ENCODE measurements at places on chromosomes 2 and 18.

DNA sequence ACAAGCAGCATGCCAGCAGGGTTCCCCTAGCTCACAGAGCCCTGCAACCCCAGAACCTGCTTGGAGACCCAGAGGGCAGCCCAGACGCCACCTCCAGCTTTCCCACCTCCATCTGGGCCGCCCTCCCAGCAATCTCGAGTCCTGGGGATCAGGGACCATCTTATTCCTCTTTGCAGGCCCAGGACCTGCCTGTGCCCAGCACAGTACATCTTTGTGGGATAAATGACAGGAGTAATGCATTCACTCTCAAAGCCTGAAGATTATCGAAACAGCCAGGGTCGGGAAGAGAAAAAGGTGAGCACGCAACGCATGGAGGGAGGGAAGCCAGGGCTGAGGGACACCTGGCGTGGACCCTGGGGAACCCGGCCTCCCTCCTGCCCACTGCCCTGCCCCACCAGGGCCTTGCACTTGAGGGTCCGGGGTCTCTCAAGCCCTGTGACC lies 144.1 kb downstream of the NDUFA10 start:
- DNase-seq = no peak

DNA sequence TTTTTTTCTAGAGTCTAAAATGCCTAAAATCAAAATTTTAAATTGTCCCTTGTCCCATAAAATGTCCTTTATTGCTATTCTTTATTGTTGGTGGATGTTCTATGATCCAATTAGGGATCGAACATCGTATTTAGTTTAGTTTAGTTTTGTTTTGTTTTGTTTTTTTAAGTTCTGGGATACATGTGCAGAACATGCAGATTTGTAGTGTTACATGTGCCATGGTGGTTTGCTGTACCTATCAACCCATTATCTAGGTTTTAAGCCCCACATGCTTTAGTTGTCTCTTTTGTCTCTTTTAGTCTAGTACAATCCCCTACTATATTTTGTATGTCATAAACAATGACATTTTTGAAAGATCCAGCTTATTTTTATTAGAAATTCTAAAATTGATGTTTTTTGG lies 8.8 kb upstream of the DSG1 start:
- no peak for DNase-seq

- no peak for DNase-seq
These were observed 1.3 kb downstream of the PRPF40A start for GRCh38 chr2:152715854-152716428.

- DNase-seq = no peak
These were observed 449.8 kb upstream of the CDH2 start for GRCh38 chr18:28626756-28627155.

Data from occipital lobe (tissue), 3 donors.